Right atrium auricular region (tissue), 2 donors: ENCODE measurements at places on chromosomes 4 and X. TPM values are rescaled to one million over a fixed set of nuclear protein-coding genes. Genes with fewer than 3 reads are reported as not detected.

Gene FAM193A
- 14.6 TPM for total RNA-seq

Gene NAT8L
- 3.2 TPM for total RNA-seq

Gene GAK
- 27.8 TPM for total RNA-seq

Gene HAND2
- total RNA-seq: 86.3 TPM

Gene GPRASP2
- total RNA-seq: 14.8 TPM

Gene DRD5
- 0.24 TPM for total RNA-seq

Gene MAGEA4
- not detected for total RNA-seq

Gene ZNF718
- 3.5 TPM for total RNA-seq

Gene GABRA4
- total RNA-seq: 0.55 TPM

- no peaks in the 10 kb centered on the region for H3K4me1 ChIP-seq
- H3K27me3 ChIP-seq: no peaks in the 10 kb centered on the region
- H3K36me3 ChIP-seq: no peaks in the 10 kb centered on the region
- peak; percentile 88 for DNase-seq
- no peak overlapping the region for H3K4me3 ChIP-seq
- H3K27ac ChIP-seq: peak overlapping the region; percentile 78
These were observed 95.6 kb downstream of the AFAP1 start for GRCh38 chr4:7843831-7844593.

GRCh38 chr4:159204566-159204965, 101.7 kb downstream of the RAPGEF2 start:
- H3K27ac ChIP-seq: peak overlapping the region; percentile 31
- no peaks in the 10 kb centered on the region for H3K27me3 ChIP-seq
- DNase-seq: no peak
- H3K36me3 ChIP-seq: no peaks in the 10 kb centered on the region

- H3K4me3 ChIP-seq: no peak overlapping the region
- H3K36me3 ChIP-seq: peaks cover 62% of the 10 kb centered on the region
- H3K27ac ChIP-seq: no peak overlapping the region
- no peaks in the 10 kb centered on the region for H3K27me3 ChIP-seq
These were observed 11.9 kb upstream of the ADD1 start for GRCh38 chr4:2831611-2832308.

DNA sequence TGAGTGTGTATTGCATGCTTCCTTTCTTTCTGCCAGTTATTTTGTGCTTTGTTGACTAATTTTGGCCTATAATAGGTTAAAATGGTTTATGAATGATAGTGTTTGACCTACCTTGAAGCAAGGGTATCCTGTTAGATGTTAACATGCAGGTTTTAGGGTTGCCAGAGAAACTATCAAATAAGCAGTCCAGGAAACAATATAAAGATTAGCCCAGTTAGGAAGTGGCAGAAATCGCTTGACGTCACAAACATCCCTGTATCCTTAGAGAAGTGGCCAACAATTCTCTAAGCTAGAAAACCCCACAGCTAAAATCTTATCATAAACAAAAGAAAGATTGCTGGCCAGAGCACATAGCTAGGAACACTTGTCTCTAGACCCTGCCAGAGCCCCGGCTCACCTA, 3.8 kb downstream of the NAP1L5 start:
- H3K4me3 ChIP-seq: no peak overlapping the region
- no peak for DNase-seq
- peaks cover 22% of the 10 kb centered on the region for H3K36me3 ChIP-seq
- H3K27ac ChIP-seq: no peak overlapping the region
- no peaks in the 10 kb centered on the region for H3K27me3 ChIP-seq

- no peaks in the 10 kb centered on the region for H3K36me3 ChIP-seq
- no peak for DNase-seq
- no peaks in the 10 kb centered on the region for H3K4me1 ChIP-seq
- no peak overlapping the region for H3K4me3 ChIP-seq
- H3K27ac ChIP-seq: no peak overlapping the region
These were observed 118.4 kb downstream of the DTHD1 start for GRCh38 chr4:36399762-36400353.

GRCh38 chr4:159016593-159017024, 86.3 kb upstream of the RAPGEF2 start:
- no peaks in the 10 kb centered on the region for H3K4me1 ChIP-seq
- no peak overlapping the region for H3K4me3 ChIP-seq
- H3K27me3 ChIP-seq: no peaks in the 10 kb centered on the region
- no peaks in the 10 kb centered on the region for H3K36me3 ChIP-seq
- H3K27ac ChIP-seq: no peak overlapping the region

GRCh38 chrX:67893931-67894330, 350.1 kb downstream of the AR start:
- no peaks in the 10 kb centered on the region for H3K27me3 ChIP-seq
- DNase-seq: no peak
- H3K36me3 ChIP-seq: no peaks in the 10 kb centered on the region
- H3K4me3 ChIP-seq: no peak overlapping the region
- no peaks in the 10 kb centered on the region for H3K4me1 ChIP-seq

GRCh38 chr4:11480683-11481082, 52.0 kb upstream of the HS3ST1 start:
- H3K4me1 ChIP-seq: no peaks in the 10 kb centered on the region
- H3K27me3 ChIP-seq: no peaks in the 10 kb centered on the region
- H3K4me3 ChIP-seq: no peak overlapping the region
- H3K36me3 ChIP-seq: no peaks in the 10 kb centered on the region

GRCh38 chrX:18172970-18173369, 47.7 kb downstream of the BEND2 start:
- H3K4me1 ChIP-seq: no peaks in the 10 kb centered on the region
- H3K27ac ChIP-seq: no peak overlapping the region
- H3K27me3 ChIP-seq: no peaks in the 10 kb centered on the region
- no peak for DNase-seq
- no peak overlapping the region for H3K4me3 ChIP-seq
- H3K36me3 ChIP-seq: no peaks in the 10 kb centered on the region

- peak overlapping the region; percentile 86 for H3K27ac ChIP-seq
- no peaks in the 10 kb centered on the region for H3K27me3 ChIP-seq
- no peak overlapping the region for H3K4me3 ChIP-seq
- DNase-seq: no peak
- H3K4me1 ChIP-seq: peaks cover 66% of the 10 kb centered on the region
These were observed 34.2 kb downstream of the TSC22D3 start for GRCh38 chrX:107741404-107741790.

DNA sequence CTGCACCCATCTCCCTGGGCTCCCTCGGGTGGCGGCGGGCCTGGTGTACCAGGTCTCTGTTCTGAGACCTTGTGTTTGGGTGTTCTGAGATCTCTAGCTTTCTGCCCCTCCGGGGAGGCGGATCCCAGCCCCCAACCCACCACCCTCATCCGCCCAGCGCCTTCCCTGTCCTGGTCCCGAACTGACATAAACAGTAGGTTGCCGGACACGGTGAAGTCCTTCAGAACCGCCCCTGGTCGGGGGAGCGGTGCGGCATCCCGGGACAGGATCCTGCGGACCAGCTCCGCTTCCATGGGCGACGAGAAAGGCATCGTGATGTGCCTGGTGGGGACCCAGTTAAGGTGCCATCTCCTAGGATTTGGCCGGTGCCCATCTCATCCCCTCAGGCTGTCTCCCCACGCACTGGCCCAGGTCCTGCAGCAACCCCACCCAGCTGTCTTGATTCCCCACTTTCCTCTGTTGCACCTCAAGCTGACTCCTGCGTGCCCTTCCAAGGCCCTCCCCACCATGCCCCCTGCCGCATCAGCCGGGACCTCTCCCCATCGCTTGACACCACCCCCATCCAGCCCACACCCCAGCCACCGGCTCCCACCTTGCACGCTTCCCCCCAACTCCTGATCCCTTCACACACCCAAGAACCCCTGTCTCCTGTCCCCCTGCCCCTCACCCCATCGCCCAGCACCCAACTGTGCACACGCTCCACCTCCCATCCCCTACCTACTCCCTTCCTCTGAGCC, 900 bp downstream of the CTAG2 start:
- H3K4me3 ChIP-seq: no peak overlapping the region
- H3K27ac ChIP-seq: no peak overlapping the region
- H3K4me1 ChIP-seq: no peaks in the 10 kb centered on the region
- H3K27me3 ChIP-seq: no peaks in the 10 kb centered on the region

DNA sequence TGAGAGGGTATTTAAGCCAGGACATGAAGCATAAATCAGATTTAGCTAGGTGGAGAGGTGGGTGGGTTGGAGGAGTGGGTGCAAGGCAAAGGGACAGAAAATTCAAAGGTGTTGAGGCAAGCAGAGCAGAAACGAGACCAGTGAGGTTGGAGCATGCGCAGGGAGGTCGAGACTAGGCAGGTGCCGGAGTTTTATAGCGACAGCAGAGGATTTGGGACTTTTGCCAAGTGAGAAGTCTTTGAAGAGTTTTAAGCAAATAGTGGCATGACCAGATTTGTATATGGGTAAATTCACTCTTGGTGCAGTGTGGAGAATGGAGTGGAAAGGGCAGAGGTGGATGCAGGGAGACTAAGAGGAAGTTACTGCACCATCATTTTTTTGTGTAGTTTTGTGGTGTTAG, 107.0 kb upstream of the TLR2 start:
- no peak for DNase-seq
- no peaks in the 10 kb centered on the region for H3K36me3 ChIP-seq
- H3K27me3 ChIP-seq: no peaks in the 10 kb centered on the region
- H3K4me1 ChIP-seq: no peaks in the 10 kb centered on the region
- H3K27ac ChIP-seq: no peak overlapping the region
- no peak overlapping the region for H3K4me3 ChIP-seq

GRCh38 chr4:38605753-38606586, 58.0 kb upstream of the KLF3 start:
- DNase-seq: peak; percentile 59
- no peak overlapping the region for H3K4me3 ChIP-seq
- H3K27ac ChIP-seq: no peak overlapping the region
- H3K36me3 ChIP-seq: no peaks in the 10 kb centered on the region
- peaks cover 17% of the 10 kb centered on the region for H3K4me1 ChIP-seq

DNA sequence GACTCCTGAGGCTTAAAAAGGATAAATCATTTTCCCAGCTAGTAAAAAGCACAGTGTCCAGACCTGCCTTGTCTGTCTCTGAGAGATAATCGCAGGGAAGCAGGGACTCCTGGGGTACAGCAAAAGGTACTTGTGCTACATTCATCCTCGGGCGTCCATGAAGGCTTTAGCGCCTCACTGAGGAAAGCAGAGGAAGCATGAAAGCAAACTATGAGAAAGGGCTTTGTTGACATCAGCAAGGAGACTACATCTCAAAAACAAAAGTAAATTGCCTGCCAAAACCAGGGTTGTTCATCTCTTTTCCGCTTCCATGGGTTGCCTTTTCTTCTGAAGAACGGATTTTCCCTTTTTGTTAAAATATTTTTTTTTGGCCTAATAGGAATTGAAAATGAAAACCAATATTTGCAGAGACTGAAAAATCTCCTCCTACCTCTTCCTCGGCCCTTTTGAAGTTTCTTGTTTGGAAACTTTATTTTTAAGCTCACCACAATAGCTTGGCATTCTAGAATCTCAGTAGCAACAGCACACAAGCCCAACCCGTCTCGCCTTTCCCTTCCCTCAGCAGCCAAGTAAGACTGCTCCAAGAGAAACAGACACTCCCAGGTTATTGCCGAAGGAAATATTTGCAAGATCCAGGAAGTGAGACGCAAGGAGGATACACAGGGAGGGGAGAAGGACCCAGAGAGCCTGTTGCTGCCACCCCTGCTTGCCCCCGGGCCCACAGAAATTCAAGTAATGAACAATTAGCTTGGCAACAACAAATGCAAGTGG, 148.3 kb upstream of the DGKK start:
- H3K36me3 ChIP-seq: no peaks in the 10 kb centered on the region
- peak overlapping the region; percentile 18 for H3K27ac ChIP-seq
- no peaks in the 10 kb centered on the region for H3K4me1 ChIP-seq
- H3K27me3 ChIP-seq: no peaks in the 10 kb centered on the region
- no peak overlapping the region for H3K4me3 ChIP-seq

DNA sequence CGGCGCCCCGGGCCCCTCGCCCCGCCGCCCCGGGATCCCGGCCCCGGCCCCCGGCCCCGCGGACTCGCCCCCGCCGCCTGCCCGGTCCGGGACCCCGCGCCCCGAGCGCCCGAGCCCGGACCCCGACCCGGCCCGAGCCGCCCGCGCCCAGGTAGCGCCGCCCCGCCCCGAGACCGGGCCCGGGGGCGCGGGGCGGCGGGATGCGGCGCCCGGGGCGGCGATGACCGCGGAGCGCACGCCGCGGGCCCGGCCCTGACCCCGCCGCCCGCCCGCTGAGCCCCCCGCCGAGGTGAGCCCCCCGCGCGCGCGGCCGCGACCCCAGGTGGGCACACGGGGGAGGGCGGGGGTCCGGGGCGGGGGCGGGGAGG, 224 bp downstream of the FGFRL1 start:
- no peaks in the 10 kb centered on the region for H3K36me3 ChIP-seq
- no peak for DNase-seq
- H3K27ac ChIP-seq: no peak overlapping the region

DNA sequence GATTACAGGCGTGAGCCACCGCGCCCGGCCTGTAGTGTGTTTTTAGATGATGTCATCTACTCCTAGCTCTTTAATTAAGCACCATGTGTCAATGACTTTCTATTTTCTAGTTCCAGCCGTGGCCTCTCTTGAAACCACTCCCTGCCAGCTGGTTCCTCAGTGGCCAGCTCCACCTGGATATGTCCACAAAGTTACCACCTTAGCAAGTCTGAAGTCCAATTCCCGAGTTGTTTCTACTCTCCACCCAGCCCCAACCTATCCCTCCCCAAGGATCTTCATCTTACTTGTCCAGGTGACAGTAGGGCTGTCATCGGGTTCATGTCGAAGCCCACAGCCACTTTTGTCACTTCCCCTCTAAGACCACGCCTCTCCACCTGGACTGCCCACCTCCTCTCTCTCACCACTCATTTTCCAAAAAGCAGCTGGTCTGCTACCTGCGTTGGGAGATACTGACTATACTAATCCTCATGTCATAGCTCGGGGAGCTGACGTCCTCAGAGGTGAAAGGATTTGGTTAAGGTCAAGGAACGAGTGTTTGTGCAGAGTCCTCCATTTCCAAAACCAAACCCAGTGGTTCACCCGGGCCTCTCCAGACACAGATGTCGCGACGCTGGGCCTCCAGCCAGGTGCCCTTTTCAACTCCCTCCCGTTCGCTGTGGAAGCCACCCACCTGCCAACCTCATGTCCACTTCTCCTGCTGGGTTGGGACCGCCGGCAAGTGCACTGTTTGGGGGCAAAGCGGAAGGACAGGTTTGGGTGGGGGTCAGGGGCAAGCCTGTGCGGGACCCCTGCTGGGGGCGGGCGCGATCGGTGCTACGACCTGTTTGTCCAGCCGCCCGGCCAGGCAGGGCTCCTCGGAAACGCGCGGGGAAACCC, 704 bp downstream of the FAM3A start:
- no peaks in the 10 kb centered on the region for H3K36me3 ChIP-seq
- no peaks in the 10 kb centered on the region for H3K4me1 ChIP-seq
- H3K27me3 ChIP-seq: no peaks in the 10 kb centered on the region

- peak; percentile 68 for DNase-seq
- peak overlapping the region; percentile 28 for H3K27ac ChIP-seq
- H3K4me3 ChIP-seq: no peak overlapping the region
- H3K4me1 ChIP-seq: no peaks in the 10 kb centered on the region
- H3K36me3 ChIP-seq: no peaks in the 10 kb centered on the region
These were observed 78.3 kb downstream of the CLDN34 start for GRCh38 chrX:10045327-10046000.

DNA sequence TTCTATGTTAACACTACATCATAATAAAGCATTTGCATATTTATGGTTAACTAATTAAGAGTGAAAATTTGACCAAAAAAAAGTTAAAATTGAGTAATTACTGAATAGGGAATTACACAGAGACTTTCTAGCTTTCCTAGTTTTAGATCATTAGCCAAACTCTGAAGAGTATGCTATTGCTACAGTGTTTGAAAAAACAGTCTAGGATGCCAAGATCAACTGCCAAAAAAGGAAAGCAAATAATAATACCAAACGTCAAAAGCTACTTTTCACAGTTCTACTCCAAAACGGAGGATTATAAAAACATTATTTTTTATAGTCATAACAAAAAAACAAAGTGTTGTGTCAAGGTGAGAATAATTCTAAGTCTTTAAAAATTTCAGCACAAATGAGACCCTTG, 359.8 kb upstream of the CTSO start:
- DNase-seq: no peak
- no peaks in the 10 kb centered on the region for H3K4me1 ChIP-seq
- no peak overlapping the region for H3K27ac ChIP-seq
